ENCODE measurements at places on chromosomes 12 and 14. TPM values are rescaled to one million over a fixed set of nuclear protein-coding genes. Genes with fewer than 3 reads are reported as not detected.

MYF5 gene
- total RNA-seq: not detected

DNA sequence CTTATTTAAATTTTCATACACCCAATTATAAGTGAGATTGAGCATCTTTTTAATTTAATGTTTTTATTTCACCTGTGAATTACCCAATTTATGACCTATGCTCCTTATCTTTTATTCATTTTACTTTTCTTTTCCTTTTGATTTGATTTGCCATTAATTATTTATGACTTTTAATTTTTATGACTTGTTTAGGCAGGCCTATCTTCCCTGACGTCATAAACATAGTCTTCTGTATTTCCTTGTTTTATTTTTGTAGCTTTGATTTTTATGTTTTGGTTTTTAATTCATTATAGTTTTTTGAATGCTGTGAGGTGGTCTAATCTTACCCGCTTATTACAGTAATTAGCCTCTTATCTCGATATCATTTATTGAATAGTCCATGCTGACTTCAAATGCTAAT lies 467.1 kb upstream of the FAR2 start:
- H3K27ac ChIP-seq: no peak overlapping the region
- H3K4me1 ChIP-seq: no peaks in the 10 kb centered on the region
- H3K4me3 ChIP-seq: no peak overlapping the region
- no peaks in the 10 kb centered on the region for H3K36me3 ChIP-seq
- no peaks in the 10 kb centered on the region for H3K27me3 ChIP-seq
- DNase-seq: no peak

- H3K36me3 ChIP-seq: no peaks in the 10 kb centered on the region
- H3K4me3 ChIP-seq: no peak overlapping the region
- peaks cover 15% of the 10 kb centered on the region for H3K4me1 ChIP-seq
- no peak for DNase-seq
Measured at GRCh38 chr12:109772622-109773321, 59.1 kb downstream of the FAM222A start.

- peak overlapping the region; percentile 83 for H3K27ac ChIP-seq
- no peaks in the 10 kb centered on the region for H3K27me3 ChIP-seq
- no peaks in the 10 kb centered on the region for H3K36me3 ChIP-seq
- H3K4me3 ChIP-seq: no peak overlapping the region
Measured at GRCh38 chr14:75825147-75825592, 156.6 kb downstream of the TGFB3 start.

DNA sequence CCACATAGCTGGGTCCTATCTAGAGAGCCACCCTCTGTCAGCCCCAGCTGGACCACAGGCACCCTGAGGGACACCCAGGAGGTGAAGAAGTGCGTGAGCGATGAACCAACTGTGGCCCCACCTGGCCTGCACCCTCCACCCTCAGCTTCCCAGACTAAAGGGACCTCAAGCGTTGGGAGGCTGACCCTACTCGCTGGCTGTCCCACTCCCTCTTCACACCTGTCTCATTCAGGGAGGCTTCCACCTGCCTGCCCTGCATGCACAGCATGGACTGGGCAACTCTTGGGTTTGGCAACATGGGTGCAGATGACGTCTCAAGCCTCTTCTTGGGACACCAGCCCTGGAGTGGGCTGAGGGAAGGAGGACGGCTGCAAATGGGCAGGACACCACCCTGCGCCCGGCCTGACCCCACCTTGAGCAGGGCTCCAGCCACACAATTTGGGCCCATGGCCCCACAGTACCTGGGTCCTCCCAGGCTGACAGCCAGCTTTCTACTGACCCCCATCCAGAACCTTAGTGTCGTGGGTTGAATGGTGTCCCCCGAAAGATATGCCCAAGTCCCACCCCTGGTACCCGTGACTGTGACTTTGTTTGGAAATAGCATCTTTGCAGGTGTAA lies 2.1 kb downstream of the TMEM179 start:
- peaks cover 14% of the 10 kb centered on the region for H3K27me3 ChIP-seq
- no peaks in the 10 kb centered on the region for H3K4me1 ChIP-seq
- no peaks in the 10 kb centered on the region for H3K36me3 ChIP-seq
- no peak overlapping the region for H3K27ac ChIP-seq
- H3K4me3 ChIP-seq: no peak overlapping the region

DNA sequence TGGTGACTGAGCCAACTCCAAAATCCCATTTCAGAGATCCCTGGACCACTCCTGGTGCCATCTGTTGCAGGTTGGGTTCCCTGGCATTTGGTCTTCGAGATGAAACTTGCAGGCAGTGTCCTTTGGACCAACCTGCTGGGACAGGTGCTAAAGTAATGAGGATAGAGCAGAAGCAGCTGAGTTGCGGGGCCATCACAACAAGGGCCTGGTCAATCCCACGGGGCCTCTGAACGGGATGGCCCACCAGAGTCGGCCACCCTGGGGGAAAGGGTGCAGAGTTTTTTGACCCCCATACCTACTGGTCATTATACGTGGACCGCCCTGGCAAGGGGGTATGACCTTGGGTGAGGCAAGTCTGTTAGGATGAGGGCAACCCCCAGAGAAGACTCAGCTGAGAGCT lies 39.3 kb downstream of the DLK1 start:
- H3K36me3 ChIP-seq: no peaks in the 10 kb centered on the region
- H3K27me3 ChIP-seq: no peaks in the 10 kb centered on the region

TBX3 gene
- 9.8 TPM for total RNA-seq

KLRK1 gene
- 0.19 TPM for total RNA-seq

- DNase-seq: no peak
- H3K27me3 ChIP-seq: no peaks in the 10 kb centered on the region
- H3K36me3 ChIP-seq: no peaks in the 10 kb centered on the region
- no peak overlapping the region for H3K4me3 ChIP-seq
- H3K27ac ChIP-seq: no peak overlapping the region
- H3K4me1 ChIP-seq: no peaks in the 10 kb centered on the region
Measured at GRCh38 chr14:29982993-29983392, 55.3 kb upstream of the PRKD1 start.

PSMB5 gene
- total RNA-seq: 135 TPM

LRRC43 gene
- total RNA-seq: not detected

- H3K4me1 ChIP-seq: peaks cover 49% of the 10 kb centered on the region
- no peak overlapping the region for H3K4me3 ChIP-seq
- H3K27ac ChIP-seq: no peak overlapping the region
- no peak for DNase-seq
- H3K36me3 ChIP-seq: no peaks in the 10 kb centered on the region
Measured at GRCh38 chr12:93829016-93829415, 151.8 kb downstream of the CRADD start.

DNA sequence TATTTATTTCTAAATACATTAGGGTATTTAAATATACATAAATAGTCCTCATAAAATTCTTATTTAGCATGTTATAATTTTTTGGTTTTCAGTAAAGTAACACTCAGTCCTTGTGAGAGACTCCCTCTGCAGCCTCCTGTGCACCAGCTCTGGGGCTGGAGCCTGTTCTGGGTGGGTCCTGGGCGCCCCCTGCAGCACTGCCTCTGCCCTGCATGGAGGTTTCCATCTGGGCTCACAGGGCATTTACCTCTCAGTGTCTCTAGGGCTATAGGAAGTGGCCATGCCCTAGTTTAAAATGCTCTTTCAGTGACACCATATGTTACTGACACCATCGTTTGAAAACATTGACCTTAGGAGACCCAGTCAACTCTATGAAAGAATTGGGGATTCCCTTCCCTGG lies 1155.2 kb downstream of the TMEM121 start:
- no peaks in the 10 kb centered on the region for H3K36me3 ChIP-seq
- DNase-seq: peak; percentile 45
- H3K4me3 ChIP-seq: no peak overlapping the region
- H3K4me1 ChIP-seq: no peaks in the 10 kb centered on the region
- H3K27me3 ChIP-seq: no peaks in the 10 kb centered on the region

GRCh38 chr14:58826845-58827686 lies 189.3 kb downstream of the DACT1 start:
- no peaks in the 10 kb centered on the region for H3K36me3 ChIP-seq
- no peak for DNase-seq
- no peak overlapping the region for H3K27ac ChIP-seq
- H3K4me1 ChIP-seq: no peaks in the 10 kb centered on the region
- H3K27me3 ChIP-seq: no peaks in the 10 kb centered on the region

- H3K4me3 ChIP-seq: no peak overlapping the region
- H3K27me3 ChIP-seq: no peaks in the 10 kb centered on the region
- H3K27ac ChIP-seq: no peak overlapping the region
- DNase-seq: no peak
- H3K36me3 ChIP-seq: no peaks in the 10 kb centered on the region
- no peaks in the 10 kb centered on the region for H3K4me1 ChIP-seq
Measured at GRCh38 chr14:29028973-29029582, 262.5 kb downstream of the FOXG1 start.

DEGS2 gene
- 0.11 TPM for total RNA-seq

GRCh38 chr14:55470025-55470424 lies 29.6 kb upstream of the TBPL2 start:
- H3K4me1 ChIP-seq: no peaks in the 10 kb centered on the region
- no peak overlapping the region for H3K27ac ChIP-seq
- DNase-seq: no peak
- H3K27me3 ChIP-seq: no peaks in the 10 kb centered on the region
- H3K4me3 ChIP-seq: no peak overlapping the region
- H3K36me3 ChIP-seq: no peaks in the 10 kb centered on the region

GRCh38 chr12:39892146-39892545 lies 213.7 kb downstream of the SLC2A13 start:
- no peaks in the 10 kb centered on the region for H3K4me1 ChIP-seq
- H3K4me3 ChIP-seq: no peak overlapping the region
- no peaks in the 10 kb centered on the region for H3K27me3 ChIP-seq
- H3K36me3 ChIP-seq: no peaks in the 10 kb centered on the region

CPSF6 gene
- 27.0 TPM for total RNA-seq

DNA sequence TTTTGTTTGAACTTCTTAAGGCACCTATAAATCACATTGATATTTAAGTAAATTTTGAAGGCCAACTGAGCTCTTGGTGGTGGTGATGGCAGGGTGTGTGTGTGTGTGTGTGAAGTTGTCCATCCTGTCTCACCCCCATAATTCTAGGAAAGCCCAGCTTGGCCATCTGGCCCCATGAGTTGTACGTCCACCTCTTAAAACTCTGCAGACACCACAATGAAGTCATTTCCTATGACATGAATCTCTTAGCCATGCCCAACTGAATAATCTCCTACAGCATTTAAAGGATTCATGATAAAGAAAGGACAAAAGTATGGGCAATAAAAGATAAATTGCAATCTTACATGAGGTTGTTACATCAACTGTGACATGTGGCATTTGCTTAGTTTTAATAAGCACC lies 123.4 kb downstream of the TTC7B start:
- H3K4me1 ChIP-seq: peaks cover 18% of the 10 kb centered on the region
- no peaks in the 10 kb centered on the region for H3K27me3 ChIP-seq
- no peak overlapping the region for H3K27ac ChIP-seq

- H3K27me3 ChIP-seq: no peaks in the 10 kb centered on the region
- H3K27ac ChIP-seq: no peak overlapping the region
- DNase-seq: no peak
Measured at GRCh38 chr12:49792181-49792970, 35.8 kb downstream of the NCKAP5L start.

DNA sequence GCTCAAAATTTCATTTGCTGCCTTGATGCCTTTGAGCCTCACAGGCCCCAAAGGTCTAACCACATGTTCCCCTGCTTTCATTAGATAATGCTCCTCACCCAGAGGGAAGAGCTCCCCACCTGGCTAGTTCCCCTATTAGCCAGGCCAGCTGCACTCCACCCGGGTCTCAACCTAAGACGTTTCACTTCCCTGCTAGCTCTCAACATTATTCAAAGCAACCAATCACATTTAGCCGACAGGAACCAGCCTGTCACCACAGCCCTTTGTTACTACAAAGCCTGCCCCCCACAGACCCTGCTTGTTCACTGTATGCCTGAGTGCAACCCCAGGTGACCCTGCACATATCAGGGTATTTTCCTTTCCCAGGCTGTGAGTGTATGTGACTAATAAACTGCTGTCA lies 78.6 kb downstream of the SLC15A5 start:
- no peaks in the 10 kb centered on the region for H3K4me1 ChIP-seq
- no peaks in the 10 kb centered on the region for H3K36me3 ChIP-seq
- no peaks in the 10 kb centered on the region for H3K27me3 ChIP-seq
- no peak for DNase-seq

DNA sequence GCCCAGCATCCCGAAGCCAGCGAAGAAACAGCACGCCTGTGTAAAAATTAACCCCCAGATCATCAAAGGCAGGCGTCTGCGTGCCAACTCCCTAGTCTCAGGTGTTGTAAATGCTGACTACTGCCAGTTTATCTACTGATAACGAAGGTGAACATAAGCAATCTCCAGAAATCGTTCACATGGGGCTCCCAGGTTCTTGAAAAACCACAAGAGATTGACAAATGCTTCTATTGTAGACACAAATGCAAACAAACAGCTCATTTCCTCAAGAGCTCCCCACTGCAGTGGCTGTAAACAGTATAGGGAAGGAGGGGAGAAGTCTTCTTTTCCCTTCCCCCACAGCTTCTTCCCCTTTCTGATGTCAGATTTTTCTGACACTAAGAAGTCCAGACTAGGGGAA lies 5.3 kb upstream of the PLEKHG3 start:
- no peak overlapping the region for H3K27ac ChIP-seq
- no peak for DNase-seq
- H3K27me3 ChIP-seq: no peaks in the 10 kb centered on the region
- peaks cover 19% of the 10 kb centered on the region for H3K4me1 ChIP-seq
- no peaks in the 10 kb centered on the region for H3K36me3 ChIP-seq

NCKAP5L gene
- total RNA-seq: 15.7 TPM

- no peaks in the 10 kb centered on the region for H3K4me1 ChIP-seq
- no peak overlapping the region for H3K27ac ChIP-seq
- DNase-seq: no peak
Measured at GRCh38 chr14:77197988-77198387, 16.4 kb downstream of the TMEM63C start.

- H3K4me3 ChIP-seq: no peak overlapping the region
- H3K27ac ChIP-seq: no peak overlapping the region
- DNase-seq: no peak
- no peaks in the 10 kb centered on the region for H3K36me3 ChIP-seq
Measured at GRCh38 chr12:101001669-101002068, 207.1 kb downstream of the ANO4 start.

GRCh38 chr12:75890141-75890540 lies 141.4 kb downstream of the PHLDA1 start:
- no peaks in the 10 kb centered on the region for H3K4me1 ChIP-seq
- H3K27ac ChIP-seq: no peak overlapping the region
- no peak for DNase-seq
- no peaks in the 10 kb centered on the region for H3K36me3 ChIP-seq
- H3K4me3 ChIP-seq: no peak overlapping the region

- H3K4me3 ChIP-seq: no peak overlapping the region
- H3K36me3 ChIP-seq: no peaks in the 10 kb centered on the region
- DNase-seq: no peak
- no peaks in the 10 kb centered on the region for H3K4me1 ChIP-seq
- H3K27ac ChIP-seq: no peak overlapping the region
- no peaks in the 10 kb centered on the region for H3K27me3 ChIP-seq
Measured at GRCh38 chr12:70983692-70984091, 63.2 kb upstream of the PTPRR start.

MYH6 gene
- under 0.01 TPM for total RNA-seq

GRCh38 chr12:46773586-46774321 lies 52.0 kb downstream of the SLC38A4 start:
- H3K4me1 ChIP-seq: peaks cover 5% of the 10 kb centered on the region
- H3K27me3 ChIP-seq: no peaks in the 10 kb centered on the region
- no peak overlapping the region for H3K27ac ChIP-seq
- no peak overlapping the region for H3K4me3 ChIP-seq

GRCh38 chr14:74591394-74591793 lies 20.6 kb downstream of the LTBP2 start:
- H3K4me1 ChIP-seq: peaks cover 53% of the 10 kb centered on the region
- no peak for DNase-seq
- no peak overlapping the region for H3K27ac ChIP-seq
- H3K36me3 ChIP-seq: no peaks in the 10 kb centered on the region

HECTD4 gene
- total RNA-seq: 46.5 TPM

Data from esophagus muscularis mucosa (tissue), 4 donors.